ENCODE measurements at places on chromosomes 3 and 15.

- DNase-seq = no peak
Measured at GRCh38 chr3:80750637-80751036, 982.8 kb upstream of the ROBO1 start.

- DNase-seq = no peak
Measured at GRCh38 chr15:72206677-72207000, 9.1 kb upstream of the GRAMD2A start.

DNA sequence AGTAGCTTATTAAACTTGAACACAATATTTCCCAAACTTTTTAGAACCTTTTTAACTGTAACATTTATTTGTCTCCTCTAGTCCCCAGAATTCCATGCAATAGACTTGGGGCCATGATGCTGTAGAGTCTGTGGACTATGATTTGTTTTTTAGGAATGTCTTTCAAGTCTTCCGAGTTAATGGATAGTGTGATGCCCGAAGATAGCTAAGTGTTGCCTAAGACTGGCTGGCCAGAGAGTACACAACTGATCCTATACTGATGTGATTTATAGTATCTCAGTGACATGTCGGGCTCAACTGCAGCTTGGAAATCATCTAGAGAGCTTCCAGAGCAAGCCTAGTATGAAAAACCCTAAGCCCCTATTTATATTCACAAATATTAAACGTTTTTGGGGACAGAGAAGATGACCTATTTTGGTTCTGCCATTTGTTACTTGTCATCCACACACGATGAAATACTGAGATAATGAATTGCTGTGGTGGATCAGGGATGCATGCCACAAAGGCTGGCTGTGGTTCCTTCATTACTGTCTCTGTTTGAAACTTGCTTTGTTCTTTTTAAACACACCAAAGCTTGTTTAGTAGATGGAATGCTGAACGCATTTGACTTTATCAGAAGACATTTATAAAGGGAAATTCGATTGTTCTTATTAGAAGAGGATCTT is 507.4 kb downstream of the TAFA4 start:
- no peak for DNase-seq

- no peak for DNase-seq
Measured at GRCh38 chr3:27827041-27827440, 104.9 kb upstream of the EOMES start.

GRCh38 chr15:48426044-48426443 is 94.8 kb downstream of the DUT start:
- DNase-seq = no peak

- no peak for DNase-seq
Measured at GRCh38 chr3:47412842-47413520, 32.2 kb downstream of the PTPN23 start.

GRCh38 chr15:88231909-88232644 is 24.5 kb downstream of the NTRK3 start:
- DNase-seq = no peak

DNA sequence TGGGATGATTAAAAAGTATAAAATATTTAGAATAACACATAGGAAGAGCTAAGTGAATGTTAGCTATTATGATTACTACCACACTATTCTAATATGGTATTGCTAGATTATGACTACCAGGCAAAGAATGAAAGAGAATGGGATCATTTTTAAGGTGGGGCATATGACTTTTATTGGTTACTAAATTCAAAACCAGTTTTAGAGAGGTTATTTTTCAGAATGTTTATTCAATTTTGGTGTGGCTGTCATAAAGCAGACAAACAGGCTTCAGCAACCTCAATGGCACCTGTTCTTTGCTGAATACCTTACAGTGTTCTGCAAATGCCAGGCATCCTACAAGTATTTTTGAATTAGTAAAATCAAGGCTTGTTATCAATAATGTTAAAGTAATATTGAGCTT is 12.8 kb downstream of the SPTSSB start:
- DNase-seq = no peak

DNA sequence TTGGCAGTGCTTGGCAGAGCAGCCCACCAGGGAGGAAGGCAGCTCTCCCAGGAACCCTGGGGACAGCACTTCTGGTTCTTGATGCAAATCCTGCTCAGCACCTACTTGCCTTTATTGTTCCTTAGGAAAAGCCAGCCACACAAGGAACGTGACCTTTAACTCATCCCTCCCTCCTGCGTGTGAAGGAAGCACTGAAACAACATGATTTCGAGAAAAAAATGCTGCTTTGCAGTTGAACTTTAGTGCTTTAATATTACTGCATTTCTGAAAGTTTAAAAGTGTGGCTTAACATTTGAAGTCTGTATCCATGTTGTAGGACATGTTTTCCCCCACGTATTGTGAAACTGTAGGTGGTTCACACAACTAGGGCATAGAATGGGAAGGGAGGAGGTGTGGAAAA is 50.4 kb upstream of the CTNNB1 start:
- DNase-seq = no peak

GRCh38 chr3:190307164-190307545 is 15.1 kb downstream of the CLDN1 start:
- no peak for DNase-seq

DNA sequence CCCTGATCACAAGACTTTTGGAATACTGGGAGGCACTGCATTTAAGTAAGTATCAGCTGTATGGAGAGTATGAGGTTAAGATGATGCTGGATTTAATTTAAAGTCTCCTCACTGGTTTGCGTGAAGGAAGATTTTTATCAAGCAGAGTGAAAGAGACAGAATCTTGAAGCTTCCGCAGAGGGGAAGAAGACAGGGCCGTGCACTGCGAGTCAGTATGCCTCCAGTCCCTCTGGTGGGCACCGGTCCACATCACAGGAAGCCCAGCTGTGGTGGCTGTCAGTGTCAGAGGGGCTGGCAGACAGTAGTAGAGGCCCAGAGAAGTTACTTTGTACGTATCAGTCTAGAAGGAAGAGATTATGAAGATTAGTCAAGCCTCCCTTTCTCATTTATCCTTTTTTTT is 379.0 kb upstream of the TPRG1 start:
- no peak for DNase-seq

All from stimulated activated CD4-positive, alpha-beta T cell treated with anti-CD3 and anti-CD28 coated beads, Interleukin-1b, Interleukin-23, amount 100 ng/mL, for 1 hour (primary cell).